Stimulated activated CD4-positive, alpha-beta T cell treated with anti-CD3 and anti-CD28 coated beads, TNF-alpha, amount 100 ng/mL, for 1 hour (primary cell): ENCODE measurements at places on chromosomes 4 and X.

- no peak for DNase-seq
Measured at GRCh38 chrX:119518371-119518770, 46.8 kb downstream of the STEEP1 start.

DNA sequence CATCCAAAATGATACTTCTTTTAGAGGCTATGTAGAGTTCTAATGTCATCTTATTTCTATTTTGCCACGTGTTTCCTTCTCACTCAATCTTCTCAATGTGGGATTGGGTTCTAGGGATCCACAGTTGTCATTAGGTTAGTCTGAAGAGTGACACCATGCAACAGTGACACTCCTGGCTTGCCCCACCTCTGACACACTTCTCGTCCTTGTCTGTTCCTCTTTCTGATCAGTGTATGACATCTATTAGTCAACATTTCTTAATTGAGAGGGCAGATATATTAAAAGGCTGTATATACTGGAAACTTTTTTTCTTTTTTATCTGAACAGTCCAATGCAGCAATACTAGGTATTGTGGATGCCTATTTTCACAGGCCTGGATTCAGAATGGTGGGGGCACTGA is 67.6 kb upstream of the GYPA start:
- DNase-seq, result no peak

DNA sequence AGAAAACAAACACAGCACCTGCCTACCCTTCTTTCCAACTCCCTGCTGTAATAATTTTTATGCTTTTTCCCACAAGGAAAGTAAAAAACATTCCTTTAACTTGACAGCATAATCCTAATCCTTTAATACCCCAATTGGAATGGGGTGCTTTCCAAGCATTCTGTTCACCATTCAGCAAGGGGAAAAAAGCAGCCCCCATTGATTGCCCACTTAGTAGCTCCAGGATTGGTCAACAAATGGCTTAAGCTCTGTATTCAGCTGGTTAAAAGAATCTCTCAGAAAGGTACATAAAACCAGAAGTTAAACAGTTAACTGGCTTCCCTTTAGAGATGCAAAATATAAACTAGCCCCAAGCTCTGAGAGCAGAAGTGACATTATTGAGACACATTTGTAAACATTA is 194.8 kb upstream of the ATOH1 start:
- DNase-seq, result no peak

DNA sequence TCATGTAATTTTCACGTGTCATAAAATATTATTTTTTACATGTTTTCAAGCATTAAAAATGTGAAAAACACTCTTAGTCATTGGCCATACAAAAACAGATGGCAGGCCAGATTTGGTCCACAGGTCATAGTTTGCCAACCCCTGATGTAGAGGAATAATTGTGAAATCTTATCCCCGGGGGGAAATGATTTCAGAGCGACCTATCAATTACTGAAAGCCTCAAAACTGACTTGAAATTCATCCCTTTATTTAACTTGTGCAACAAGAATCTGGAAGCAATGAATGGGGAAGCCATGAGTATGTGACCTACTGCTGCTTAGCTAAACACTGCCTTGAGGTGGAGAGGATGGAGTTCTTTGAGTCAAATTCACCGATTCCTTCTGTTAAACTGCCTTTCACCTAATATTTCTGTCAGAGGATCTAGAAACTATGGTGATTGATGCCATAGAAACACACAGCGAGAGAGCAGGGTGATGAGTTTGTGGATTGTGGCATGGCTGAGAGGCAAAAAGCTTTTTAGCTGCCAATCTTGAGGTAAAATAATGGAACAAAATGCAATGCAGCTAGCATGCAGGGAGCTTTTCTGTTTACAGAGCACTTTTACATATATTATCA is 30.3 kb upstream of the BRS3 start:
- no peak for DNase-seq

- DNase-seq, result no peak
Measured at GRCh38 chr4:145099653-145100052, 1.5 kb downstream of the ABCE1 start.

DNA sequence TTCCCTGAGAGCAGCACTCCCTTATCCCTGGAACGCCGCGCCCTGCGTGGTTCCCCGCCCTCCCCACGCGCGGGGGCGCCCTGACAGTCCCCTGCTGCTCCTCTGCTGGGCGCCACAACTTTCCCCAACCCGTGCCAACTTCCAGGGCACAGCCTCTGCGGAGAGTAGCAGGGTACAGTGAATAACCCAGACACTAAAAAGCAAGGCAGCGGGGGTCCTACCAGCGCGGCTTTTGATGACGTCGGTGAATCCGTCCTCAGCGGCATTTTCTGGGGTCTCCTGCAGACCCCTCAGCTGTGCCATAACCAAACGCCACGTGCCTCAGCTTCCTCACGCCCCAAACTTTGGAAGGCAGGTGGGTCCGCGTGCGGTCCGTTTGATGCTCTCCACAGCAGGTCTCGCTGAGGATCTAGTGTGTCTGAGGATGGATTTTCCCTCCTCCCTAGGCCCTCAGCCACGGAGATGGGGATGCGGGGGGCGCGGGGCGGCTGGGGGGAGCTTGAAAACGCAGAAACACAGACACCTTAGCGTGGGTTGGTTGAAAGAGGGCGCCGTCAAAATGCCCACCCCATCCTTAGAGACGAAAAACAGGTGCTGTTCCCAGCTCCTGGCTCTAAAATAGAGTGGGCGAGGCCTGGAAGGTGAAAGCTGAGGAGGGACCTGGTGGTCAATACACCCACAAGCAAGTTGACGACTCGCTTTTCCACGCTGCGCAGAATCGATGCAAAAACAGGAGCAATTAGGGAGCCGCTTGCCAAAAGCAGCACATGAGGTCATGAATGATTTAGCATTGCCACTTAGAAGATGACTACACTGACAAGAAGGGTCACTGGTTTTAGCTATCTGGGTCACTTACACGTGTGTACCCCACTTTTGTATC is 405.6 kb downstream of the FAM47A start:
- no peak for DNase-seq

DNA sequence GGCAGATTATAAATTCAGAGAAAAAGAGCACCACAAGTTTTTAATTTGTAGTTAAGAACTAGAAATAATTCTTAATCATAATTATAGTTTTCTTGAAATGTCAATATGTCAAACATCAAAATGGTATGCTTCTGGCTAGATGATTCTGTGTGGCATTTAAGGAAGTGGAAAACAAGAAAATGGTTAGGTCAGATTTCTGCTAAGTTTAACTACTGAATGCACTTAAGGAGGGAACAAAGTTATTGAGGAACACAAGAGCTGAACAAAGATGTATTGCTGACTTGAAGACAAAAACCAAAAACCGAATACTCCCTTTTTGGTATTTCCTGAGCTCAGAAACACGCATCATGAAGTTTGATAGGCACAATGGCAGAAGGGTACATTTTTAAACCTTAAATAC is 58.7 kb upstream of the GPR34 start:
- no peak for DNase-seq

DNA sequence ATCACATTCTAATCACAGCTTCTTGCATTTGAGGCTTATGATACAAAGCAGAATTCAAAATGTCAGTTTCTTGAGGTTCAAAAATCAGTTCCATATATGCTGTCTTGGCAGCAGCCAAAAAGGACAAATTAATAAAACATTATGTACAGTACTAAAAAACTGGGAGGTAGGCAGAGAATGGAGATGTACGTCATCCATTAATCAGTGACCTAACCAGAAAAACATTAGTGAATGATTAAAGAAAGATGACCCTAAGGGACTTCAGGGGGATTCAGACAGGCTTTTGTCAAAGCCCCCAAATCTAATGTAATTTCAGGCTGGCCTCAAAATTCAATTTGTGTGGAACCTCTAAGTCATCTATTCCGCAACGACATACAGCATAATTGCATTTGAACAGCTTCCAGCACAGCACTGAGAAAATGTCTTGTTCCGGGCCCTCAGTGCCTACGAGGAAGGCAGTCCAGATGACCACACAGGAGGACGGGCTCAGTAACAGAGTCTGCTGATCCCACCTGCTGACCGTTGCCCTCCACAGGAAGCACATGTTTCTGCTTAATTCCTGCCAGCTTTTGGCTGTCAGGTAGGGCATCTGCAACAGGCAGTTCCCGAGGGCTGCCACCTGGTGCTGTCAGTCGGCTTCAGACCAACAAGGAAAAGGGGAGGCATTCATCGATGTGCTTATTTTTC is 83.8 kb upstream of the HHIP start:
- no peak for DNase-seq

DNA sequence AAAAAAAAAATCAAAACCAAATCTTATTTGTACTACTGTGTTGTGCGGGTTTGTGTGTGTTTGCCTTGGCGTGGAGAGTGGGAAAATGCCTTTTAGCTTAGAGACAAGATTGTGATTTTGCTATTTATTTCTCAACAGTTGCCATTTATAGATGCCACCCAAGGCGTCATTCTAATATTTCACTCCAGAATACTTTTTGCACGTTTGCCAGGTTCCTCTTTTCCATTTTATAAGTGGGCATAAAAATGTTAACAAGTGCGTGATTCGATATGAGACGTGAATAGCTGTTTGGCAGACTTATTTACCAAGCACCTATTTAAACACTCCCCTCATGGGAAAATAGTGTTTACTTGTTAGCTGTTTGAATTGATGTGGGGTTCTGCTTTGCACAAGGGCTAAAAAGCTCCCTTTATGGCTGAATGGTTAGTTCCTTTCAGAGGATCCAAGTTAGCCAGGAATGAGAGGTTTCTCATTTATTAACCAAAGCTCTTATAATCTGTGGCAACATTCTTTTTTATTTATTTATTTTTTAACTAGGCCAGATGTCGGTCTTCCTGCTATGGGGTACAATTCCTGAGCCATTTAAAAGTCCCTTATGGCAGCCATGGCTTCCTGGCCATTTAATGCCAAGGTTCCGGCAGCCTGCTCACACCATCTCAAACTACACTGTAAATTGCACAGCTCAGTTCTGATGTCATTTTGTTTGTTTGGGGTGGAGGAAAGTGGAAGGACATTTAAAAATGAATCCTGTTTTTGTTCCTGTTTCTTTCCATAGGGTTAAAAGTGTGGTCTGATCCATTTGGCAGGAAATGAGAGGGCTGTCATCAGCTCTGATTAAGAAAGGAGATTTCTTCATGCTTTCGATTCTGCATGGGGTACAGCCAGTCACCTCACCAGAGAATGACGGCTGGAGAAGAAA is 14.6 kb downstream of the SMIM20 start:
- no peak for DNase-seq

GRCh38 chrX:16910376-16910775 is 36.1 kb upstream of the REPS2 start:
- no peak for DNase-seq

- DNase-seq, result no peak
Measured at GRCh38 chr4:77044461-77045150, 31.2 kb downstream of the CCNI start.

GRCh38 chrX:2701600-2701999 is 10.5 kb downstream of the CD99 start:
- DNase-seq, result no peak

DNA sequence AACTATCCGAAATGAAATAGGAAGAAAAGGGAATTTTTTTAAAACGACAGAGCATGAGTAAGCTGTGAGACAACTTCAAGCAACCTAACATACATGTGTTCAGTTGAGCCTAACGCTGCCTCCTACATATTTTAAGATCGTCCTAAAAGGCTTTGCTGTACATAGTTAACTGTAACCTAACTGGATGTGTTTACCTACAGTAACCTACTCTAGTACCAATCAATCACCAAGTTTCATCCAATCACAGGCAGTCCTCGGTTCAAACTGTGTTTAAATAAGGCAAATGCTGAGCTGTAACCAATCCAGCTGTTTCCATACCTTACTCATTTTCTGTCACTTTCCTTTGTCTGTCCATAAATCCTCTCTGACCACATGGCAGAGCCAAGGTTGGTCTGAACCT is 17.1 kb downstream of the RCHY1 start:
- DNase-seq, result no peak

- no peak for DNase-seq
Measured at GRCh38 chrX:87895421-87895820, 377.8 kb downstream of the KLHL4 start.

- DNase-seq, result peak; percentile 14
Measured at GRCh38 chr4:113979148-113979904, at the start of gene ARSJ. TSS of gene ARSJ (minus strand) at chr4:113979647. CDS start at chr4:113978834, 813 bp downstream.

- no peak for DNase-seq
Measured at GRCh38 chr4:185683222-185683621, 128.8 kb downstream of the SORBS2 start.

GRCh38 chr4:181507180-181507835 is 735.9 kb upstream of the TENM3 start:
- no peak for DNase-seq

DNA sequence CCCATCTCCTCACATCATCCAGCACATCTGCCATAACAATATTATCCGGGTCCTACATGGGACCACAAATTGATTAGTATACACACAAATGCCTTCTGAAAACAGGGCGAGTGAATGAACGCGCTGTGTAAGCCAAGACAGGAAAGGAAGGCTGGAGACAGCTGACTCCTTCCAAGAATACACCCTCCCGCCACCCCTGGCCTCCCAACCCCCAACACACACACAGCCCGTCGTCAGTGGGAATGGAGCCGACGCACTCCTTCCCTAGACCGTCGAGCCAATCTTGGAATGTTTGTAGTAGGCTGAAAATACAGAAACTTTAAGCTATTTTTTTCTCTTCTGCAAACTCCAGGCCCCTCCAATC is 319 bp upstream of the MAGEH1 start:
- DNase-seq, result no peak

GRCh38 chr4:155929833-155930232 is 23.8 kb downstream of the CTSO start:
- DNase-seq, result no peak

DNA sequence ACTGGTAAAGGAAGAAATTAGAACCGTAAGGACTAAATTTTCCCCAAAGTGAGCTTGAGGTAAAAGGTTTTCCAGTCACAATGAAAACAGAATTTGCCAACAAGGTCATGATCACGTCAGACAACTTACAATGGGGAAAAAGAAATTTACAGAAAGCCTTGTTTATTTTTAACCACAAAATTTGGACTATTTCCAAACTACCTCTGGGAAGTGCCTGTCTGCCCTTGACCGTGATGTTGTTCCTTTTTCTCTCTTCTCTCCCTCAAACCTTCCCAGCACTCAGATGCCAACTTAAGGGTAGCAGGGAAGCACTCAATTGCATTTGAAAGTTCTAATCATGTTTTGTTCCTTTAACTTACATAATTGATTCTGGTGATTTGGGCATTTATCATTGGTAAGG is 32.5 kb downstream of the MEPE start:
- DNase-seq, result no peak

- no peak for DNase-seq
Measured at GRCh38 chr4:4415806-4416805, 29.2 kb downstream of the NSG1 start.

DNA sequence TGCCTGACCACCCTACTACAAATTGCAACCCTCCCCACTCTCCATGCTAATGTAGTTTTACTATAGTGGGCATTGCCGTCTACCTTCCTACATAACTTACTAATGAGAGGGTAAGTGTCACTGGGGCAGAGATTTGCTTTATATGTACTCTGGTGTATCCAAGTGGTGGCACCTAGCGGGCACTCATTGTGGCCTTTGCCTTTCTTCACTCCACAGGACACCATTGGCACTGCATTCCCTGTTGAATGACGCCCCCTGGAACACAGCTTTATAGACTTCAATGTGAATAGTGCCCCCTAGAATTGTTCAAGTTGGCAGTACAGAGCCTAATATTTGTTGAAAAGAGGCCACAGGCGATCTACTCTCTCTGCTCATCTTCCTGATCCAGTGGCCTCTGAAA is 215.8 kb downstream of the MID1IP1 start:
- DNase-seq, result no peak
